NCI-H1436 treated with DMSO at 0.1 percent for 48 hours (cell line): ENCODE measurements at places on chromosomes 12 and 14.

- no peak for DNase-seq
These were observed 160.3 kb upstream of the ABCD2 start for GRCh38 chr12:39779768-39780340.

GRCh38 chr12:78418919-78419318 is 445.7 kb upstream of the SYT1 start:
- no peak for DNase-seq

DNA sequence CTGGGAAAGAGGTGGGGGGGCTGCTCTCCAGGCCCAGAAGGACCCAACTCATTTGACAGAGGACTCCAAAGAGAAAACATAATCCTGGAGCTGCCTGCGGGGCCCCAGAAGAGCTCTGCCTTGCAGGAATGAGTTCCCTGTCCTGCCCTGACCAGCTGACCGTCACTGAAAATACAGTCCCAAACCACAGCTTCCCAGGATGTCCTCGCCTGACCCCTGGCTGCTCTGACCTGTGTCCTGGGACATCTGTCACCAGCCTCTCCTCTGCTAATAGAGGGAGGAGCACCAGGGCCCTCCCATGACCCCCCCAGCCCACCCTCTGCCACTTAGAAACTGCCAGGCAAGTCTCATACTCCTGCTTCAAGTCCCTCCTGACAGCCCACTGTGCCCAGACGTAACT is 9.8 kb downstream of the FIGNL2 start:
- DNase-seq, result no peak

GRCh38 chr12:88904705-88905104 is 324.4 kb upstream of the KITLG start:
- DNase-seq, result no peak

GRCh38 chr14:54428527-54428926 is 12.6 kb downstream of the CNIH1 start:
- DNase-seq, result no peak

DNA sequence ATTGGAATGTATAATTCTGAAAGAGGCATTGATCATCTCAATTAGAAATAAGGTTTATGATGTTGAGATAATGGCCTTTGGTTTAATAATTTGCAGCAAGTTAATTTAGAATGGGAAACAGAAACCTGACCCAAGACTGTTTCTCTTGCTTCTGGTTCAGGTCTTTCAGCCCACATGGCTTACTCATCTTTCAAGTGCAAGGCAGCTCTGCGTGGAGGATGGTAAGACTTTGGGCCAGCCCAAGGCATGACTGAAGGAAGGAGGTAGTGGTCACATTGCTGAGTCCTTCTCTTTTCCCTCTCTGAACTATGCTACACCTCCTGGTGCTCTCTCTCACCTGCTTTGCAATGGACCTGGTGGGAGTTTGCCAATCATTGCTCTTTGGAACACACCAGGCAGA is 98.7 kb downstream of the CAND1 start:
- DNase-seq, result no peak

DNA sequence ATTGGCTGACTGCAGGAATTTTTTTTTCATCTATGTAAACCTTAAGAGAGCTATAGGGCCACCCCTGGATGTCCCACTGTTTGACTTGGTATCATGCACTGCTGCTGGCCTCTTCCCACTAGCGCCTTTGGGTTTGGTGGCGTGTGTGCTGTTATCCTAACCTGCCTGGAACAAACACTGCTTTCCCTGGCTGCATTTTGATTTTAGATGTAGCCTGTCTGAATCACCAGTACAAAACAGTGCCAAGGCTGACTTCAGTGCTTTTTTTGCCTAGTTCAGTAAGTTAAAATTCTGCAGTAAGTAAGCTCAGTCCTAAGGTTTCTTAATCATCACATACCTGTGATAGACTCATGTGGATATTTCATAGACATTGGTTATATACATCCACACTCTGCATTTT is 99.2 kb downstream of the EML1 start:
- DNase-seq, result no peak

DNA sequence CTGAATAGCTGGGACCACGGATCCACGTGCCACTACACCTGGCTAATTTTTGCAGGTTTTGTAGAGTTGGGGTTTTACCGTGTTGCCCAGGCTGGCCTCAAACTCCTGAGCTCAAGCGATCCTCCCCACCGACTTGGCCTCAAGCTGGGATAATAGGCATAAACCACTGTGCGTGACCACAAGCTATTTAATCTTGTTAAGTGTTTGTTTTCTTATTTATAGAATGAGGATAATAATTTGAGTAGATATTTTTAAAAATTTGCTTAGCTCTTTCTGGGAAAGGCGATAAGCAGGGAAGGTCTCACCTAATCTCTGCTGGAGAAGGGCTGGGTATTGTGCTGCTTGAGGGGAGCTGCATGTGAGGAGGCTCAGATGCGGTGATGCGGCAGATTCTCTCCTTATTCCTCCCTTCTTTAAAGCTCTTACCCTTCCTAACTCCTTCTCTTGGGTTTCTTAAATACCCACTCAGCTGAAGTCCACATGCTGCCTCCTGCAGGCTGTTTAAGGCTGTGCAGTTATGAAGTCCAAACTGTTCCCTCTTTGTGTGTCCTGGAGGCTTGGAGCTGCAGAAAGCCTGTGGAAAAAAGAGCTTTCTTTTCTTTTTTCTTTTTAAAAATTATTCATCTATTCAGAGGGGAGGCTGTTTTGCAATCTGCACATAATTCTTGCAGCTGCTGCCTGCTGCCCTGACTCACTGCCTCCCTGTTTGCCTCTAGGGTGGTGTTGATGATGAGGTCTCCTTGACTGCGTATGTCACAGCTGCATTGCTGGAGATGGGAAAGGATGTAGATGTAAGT is 37.9 kb downstream of the A2ML1 start:
- DNase-seq, result no peak

DNA sequence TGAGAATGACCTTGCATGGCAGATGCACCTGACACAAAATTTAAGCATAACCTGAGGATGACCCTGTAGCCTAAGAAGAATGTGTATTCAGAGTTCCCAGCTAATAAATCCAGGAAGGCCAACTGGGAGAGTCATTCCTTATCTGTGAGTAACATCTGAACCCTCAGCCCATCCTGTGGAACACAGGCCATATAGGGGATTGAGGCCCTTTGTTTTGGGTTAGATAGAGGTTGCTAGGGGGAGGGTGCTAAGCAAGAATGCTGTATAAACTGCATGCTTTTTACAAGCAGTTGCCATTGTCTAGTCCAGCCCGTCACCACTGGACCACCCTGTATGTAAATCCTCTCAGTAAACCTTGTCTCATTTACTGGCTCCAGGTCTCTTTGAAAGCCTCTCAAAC is 77.0 kb downstream of the BICD1 start:
- DNase-seq, result no peak

GRCh38 chr14:104518659-104519350 is 60.8 kb upstream of the C14orf180 start:
- no peak for DNase-seq

GRCh38 chr12:47900131-47901062 is 4.4 kb downstream of the VDR start:
- peak; percentile 1 for DNase-seq

DNA sequence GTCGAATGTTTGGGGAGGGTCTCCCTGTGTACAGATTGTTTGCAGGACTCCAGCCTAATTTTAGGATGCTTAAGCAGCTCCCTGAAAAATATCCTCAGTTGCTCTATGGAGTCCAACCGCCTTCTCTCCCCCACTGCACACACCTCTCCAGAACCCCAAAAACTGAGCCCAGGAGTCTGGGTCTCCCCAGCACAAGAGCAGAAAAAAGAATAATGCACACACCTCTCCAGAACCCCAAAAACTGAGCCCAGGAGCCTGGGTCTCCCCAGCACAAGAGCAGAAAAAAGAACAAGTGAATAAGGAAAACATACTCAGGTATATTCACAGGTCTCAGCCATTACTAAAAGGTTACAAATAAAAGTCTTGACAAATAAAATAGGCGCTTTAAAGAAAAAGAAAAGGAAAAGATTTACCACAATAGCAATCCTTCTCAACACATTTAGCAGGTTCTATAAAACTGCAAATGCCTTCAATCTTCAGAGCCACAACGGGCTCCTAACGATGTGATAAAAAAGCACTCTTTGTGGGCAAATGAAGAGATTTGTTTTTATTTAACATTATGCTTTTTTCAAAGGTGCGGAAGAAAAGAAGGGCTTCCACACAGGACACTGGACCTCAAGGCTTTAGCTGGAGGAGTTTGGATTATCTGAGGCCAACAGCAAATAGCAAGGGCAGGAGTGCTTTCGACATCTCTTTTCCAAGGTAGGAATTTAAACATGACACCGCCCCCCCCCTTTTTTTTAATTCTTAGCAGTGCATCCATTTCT is 8.2 kb downstream of the BCL11B start:
- no peak for DNase-seq

DNA sequence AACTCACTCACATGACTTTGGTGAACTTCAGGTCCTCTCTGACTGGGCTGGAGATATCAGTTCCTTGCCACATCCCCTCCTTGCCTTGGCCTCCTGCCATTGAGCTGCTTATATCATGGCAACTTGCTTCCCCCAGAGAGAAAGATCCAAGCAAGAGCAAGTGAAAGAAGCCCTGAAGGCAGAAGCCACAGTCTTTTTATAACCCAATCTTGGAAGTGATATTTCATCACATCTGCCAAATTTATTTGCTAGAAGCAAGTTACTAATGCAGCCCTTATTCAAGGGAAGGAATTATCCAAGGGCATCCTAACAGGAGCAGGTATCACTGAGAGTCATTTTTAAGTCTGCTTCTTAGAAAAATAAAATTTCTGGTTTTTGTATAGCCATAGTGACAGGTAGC is 127.8 kb downstream of the SLC38A4 start:
- no peak for DNase-seq
